ENCODE measurements at places on chromosomes 3 and 15. TPM values are rescaled to one million over a fixed set of nuclear protein-coding genes. Genes with fewer than 3 reads are reported as not detected.
A peak's percentile ranks its signal among the peaks of the same experiment; 100 is the strongest.

DNA sequence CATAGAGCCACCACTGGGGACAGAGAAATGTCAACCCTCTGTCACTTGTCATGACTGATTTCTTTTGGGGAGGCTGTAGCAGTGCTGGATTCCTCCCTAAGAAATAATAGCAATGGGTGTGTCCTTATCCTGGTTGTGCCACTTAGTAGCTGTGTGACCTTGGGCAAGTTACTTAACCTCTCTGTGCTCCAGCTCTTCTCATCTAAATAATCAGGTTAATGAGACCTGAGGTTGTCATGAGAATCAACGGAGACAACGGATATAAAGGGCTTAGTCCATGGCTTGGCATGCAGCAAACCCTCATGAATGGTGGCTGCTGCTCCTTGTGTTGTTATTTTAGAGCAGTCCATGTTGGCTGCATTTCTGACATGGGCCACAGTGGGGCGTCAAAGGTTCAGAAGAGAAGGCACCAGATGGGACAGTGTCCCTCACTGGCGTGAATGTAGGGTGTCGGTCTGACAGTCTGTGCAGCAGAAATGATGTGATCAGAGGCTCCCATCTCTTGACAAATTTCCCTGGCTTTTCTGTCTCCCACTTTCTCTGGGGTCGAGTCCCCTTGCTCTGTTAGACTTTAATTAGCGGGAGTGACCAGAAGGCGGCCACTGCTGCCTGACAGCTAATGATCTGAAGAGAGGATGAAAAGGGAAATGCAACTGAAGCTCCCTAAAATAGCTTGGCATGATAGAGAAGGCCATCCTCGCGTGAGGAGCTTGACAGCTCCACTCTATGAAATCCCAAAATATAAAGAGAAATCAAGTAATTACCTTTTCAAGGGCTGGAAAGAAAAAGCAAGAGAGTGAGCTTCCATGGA lies 209.4 kb downstream of the CADPS start:
- DNase-seq: peak; percentile 61

GRCh38 chr3:80465746-80466145 lies 697.9 kb upstream of the ROBO1 start:
- no peak for DNase-seq

WNT7A gene
- total RNA-seq: 48.2 TPM

DNA sequence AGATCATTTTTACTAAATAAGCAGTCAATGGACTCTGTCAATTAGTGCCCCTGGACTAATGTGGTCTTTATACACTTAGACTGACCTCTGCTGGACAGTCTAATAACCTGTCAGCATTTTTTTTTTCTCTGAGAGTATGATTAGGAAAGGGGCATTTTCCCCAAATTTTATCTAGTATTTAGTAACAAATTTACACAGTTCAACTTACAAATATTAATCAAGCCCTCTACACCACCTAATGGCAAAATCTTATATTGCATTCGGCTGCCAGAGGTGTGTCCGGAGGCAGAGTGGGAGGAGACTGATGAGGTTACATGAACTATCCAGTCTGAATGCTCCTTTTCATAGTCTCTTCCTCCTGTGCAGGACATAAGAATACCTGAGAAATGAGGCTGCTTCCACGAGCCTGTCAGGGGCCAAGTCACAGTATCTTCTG lies 36.0 kb upstream of the COLQ start:
- peak; percentile 59 for DNase-seq

OSBPL10 gene
- total RNA-seq: 57.2 TPM

DNA sequence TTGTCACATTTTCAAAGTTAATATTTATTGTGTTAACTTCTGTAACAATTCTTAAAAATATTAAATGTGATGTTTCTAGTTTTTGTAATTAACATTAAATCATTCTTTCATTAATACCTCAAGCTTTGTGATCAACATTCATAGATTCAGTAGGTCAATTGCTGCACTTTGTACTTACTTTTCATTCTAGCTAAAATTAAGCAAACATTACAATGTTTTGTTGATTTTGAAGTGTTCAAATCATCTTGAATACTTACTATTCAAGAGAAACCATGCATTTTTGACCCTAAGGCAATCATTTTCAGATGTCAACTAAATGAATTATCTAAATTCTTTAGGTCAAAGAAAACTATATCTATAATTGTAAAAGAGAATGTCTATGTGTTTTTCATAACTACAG lies 933.1 kb downstream of the NAALADL2 start:
- no peak for DNase-seq

DNA sequence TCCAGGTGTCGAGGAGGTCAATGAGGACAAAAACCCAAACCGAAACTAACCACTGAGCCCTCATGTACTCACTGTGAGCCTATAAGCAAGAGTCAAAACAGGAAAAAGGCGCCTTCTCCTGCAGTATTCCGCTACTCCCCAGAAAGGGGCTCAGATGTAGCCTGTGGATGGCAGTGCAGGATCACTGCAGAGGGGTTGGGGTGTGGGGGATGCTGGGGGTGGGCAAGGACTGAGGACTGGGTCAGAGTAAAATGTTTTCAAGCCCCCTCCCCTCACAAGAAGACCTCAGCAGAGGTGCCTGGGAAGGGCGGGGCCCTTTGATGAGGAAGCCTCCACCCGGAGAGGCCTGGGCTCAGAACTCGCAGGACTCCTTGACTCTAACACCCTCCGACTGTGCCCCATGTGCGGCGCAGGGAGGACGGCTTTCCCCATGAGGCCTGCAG lies 170.1 kb downstream of the OSBPL10 start:
- DNase-seq: no peak

TMEM212 gene
- not detected for total RNA-seq

- DNase-seq: no peak
Measured at GRCh38 chr3:13042715-13043271, 30.4 kb downstream of the IQSEC1 start.

DNA sequence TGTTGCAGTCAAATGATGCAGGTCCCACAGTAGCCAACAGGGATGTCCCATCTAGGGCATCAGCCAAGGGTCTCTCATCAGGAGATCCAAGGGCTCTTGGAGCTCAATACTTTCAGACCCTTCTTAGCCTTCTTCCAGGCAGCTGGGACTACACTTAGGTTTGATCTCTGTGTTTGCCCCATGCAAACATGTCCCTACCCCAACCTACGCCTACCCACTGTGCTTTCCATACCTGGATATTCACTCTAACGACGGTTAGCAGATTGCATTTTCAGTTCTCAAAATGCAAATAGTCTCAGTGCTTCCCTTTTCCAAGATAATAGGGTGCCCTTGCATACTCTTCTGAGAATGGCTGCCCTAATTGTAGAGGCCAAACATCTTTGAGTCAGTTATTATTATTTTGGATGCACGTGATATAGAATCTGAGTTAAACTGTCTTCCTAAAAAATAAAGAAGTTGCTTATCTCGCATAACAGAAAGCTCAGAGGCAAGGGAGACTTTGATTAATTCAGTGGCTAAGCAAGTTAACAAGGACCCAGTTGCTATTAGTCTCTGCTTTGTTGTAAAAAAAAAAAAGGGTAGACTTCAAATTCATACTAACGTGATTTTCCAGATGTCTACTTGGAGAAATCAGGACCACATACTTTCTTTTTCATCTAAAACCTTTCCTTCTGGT lies 1.0 kb upstream of the CEP70 start:
- no peak for DNase-seq

- no peak for DNase-seq
Measured at GRCh38 chr3:167978486-167978885, 117.2 kb downstream of the GOLIM4 start.

RARB gene
- not detected for total RNA-seq

Data from foreskin keratinocyte (primary cell).